Skeletal muscle cell (primary cell): ENCODE measurements at places on chromosomes 3 and 15.

DNA sequence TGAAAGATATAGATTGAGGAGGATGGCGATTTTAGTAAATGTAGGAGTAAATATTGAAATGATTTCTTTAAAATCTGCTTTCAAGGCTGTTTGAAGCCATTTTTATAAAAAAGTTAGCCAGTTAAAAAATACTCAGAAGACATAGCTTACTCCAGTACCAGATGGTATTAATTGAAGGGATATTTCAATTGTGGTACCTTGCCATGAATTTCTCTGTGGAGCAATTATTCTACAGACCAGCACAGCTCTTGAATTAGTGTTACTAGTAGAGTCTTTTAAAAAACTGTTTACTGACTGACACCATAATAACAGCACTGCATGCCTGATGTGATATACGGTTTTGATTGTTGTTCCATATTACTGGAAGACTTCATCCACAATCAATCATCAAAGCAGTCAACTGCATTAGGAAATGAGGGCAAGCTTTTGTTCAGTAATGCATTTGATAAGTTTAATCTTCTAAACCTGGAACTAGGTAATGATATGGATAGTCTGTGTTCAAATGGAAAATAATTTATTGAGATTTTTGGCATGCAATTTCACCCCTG, 106.4 kb downstream of the MFSD1 start:
- no peak for DNase-seq

DNA sequence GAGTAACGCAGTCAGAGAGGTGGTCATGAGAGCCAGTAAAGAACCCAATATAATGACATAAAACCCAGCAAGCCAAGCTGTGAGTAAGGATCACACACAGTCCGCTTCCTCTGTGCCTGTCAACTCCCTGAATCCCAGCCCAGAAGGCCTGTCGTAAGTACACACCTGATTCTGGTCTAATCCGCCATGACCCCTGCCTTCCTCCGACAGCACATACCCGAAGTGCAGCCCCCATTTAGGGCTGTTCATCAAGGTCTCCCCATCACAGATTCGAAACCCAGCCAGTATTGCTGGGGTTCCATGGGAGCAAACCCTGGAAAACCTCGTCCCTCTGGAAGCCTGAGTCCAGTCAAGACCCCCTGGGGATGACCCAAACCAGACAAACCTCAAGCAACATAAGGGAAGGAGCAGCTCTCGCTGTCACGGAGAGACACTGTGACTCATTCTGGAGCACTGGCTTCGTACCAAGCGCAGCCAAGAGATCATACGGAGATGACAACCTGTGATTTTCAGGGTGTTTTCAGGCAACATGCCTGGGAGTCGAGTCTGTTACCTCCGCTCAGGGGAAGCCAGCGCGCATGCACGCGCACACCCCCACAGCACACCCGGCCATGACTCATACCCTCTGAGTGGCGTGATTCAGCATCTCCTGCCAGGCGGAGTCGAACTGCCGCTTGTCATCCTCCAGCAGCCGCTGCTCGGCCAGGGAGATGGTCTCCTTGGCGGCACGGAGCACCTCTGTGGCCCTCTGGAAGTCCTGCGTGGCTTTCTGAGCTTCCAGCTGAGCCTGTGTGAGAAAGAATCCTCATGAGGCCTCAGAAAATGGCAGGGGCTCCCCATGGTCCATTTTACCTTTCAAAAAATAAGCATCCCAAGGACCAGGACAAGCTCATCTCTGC, 63.0 kb downstream of the SH3BP5 start:
- peak; percentile 90 for DNase-seq

GRCh38 chr3:14812196-14812790, 6.5 kb upstream of the FGD5 start:
- no peak for DNase-seq

DNA sequence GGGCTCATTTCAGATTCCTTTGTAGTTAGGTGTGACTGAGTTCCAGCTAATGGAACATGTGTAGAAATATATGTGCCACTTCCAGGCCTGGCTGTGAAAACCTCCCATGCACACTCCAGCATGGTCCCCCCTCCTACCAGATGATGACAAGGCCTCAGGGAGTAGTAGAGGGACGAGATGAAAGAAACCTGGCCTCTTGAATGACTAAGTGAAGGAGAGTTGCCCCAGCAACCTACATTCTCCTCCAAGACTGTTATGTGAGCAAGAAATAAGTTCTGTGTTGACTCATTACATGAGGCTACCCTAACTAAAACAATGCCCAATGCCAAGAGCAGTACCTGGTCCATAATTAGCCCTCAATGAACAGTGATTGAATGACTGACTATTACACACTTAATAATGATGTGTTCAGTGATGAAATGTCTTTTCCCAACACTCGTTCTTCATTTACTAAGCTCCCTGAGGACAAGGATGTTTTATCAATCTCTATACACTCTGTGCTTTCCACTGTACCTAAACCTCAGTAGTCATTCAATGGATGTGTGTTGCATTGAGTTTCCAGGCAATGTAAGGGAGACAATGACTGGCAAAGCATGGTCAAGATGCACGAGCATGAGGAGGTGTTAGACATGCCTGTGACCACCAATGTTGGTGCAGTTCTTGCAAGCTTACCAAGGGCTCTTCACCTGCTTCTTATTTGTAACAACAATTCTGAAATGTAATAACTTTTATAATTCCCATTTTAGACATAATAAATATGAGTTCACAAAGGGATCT, 62.0 kb upstream of the BCL6 start:
- peak; percentile 70 for DNase-seq

- no peak for DNase-seq
Observed at GRCh38 chr3:149486726-149487125, 12.2 kb downstream of the TM4SF4 start.

GRCh38 chr3:127679534-127680145, 6.9 kb downstream of the ABTB1 start:
- DNase-seq = no peak
